Naive B cell (primary cell): ENCODE measurements at places on chromosomes 6 and 20. TPM values are rescaled to one million over a fixed set of nuclear protein-coding genes. Genes with fewer than 3 reads are reported as not detected.
A peak's percentile ranks its signal among the peaks of the same experiment; 100 is the strongest.

TRAPPC3L gene
- 0.84 TPM for polyA plus RNA-seq

ARHGAP40 gene
- polyA plus RNA-seq = not detected

LTV1 gene
- polyA plus RNA-seq = 29.4 TPM

DNA sequence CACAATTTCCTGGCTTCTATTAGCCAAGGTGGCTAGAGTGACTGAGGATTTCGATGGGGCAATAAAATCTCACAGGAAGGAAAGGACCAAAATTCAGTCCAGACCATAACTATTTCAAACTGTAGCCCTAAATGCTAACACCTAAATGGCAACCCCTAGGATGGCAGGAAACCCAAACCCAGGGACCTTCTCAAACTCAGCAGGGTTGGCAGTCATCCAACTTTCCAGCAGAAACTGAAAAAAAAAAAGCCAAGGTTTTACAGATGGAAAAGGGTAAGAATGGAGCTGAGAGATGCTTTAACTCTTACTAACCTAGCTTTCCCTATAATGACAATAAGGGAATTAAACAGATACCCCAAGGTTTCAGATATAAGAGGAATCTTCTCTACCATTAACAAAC is 10.5 kb downstream of the IBTK start:
- H3K27me3 ChIP-seq = no peaks in the 10 kb centered on the region
- H3K4me3 ChIP-seq = no peak overlapping the region
- no peak overlapping the region for H3K27ac ChIP-seq
- DNase-seq = no peak

- DNase-seq = no peak
- no peak overlapping the region for H3K4me3 ChIP-seq
- H3K27me3 ChIP-seq = peaks cover 8% of the 10 kb centered on the region
- H3K27ac ChIP-seq = no peak overlapping the region
Observed at GRCh38 chr20:13249798-13250170, 28.7 kb downstream of the ISM1 start.

DNA sequence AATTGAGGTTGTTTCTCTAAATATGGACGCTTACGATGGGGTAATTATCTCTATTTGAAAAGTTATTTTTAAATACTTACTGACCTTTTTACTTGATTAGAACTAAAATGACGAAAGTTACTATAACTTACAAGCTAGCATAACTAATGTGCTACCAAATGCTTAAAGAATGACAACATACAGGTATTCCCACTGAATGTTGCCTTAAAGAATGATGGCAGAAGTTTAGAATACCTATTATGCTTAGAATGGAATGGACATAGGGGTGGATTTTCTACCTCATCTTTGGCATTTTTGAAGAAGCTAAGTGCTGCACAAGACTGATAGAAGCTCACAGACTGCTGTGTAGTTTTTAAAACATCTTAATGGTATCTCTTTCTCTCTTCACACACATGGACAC is 284.8 kb downstream of the THBS2 start:
- no peak overlapping the region for H3K4me3 ChIP-seq
- DNase-seq = no peak
- H3K4me1 ChIP-seq = no peaks in the 10 kb centered on the region
- H3K27ac ChIP-seq = no peak overlapping the region

GRCh38 chr20:56801971-56802755 is 173.1 kb downstream of the TFAP2C start:
- H3K27me3 ChIP-seq = peaks cover 15% of the 10 kb centered on the region
- no peaks in the 10 kb centered on the region for H3K36me3 ChIP-seq
- H3K4me3 ChIP-seq = no peak overlapping the region
- H3K27ac ChIP-seq = no peak overlapping the region
- DNase-seq = no peak
- H3K4me1 ChIP-seq = no peaks in the 10 kb centered on the region

DNA sequence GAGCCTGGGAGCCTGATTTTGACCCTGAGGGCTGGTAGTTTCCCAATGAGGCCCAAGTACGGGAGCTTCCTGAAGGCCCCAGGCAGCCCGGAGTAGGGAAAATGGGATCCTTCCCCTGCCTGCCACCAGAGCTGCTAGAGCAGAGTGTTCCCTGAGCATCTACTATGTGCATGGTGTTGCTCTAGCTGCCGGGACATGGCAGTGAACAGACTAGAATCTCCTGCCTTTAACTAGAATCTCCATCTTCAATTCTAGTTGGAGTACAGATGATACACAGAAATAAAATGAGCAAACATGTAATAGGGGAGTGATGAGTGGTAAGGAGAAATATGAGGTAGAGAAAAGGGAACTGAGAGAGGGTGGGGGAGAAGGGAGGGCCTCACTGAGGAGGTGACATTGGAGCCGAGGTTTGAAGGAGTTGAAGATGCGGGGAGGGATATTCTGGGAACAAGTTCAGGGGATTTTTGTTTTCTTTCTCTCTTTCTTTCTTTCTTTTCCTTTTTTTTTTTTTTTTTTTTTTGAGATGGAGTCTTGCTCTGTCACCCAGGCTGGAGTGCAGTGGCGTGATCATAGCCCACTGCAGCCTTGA is 18.5 kb downstream of the VSTM2L start:
- peaks cover 14% of the 10 kb centered on the region for H3K27me3 ChIP-seq
- H3K4me1 ChIP-seq = peaks cover 15% of the 10 kb centered on the region

DNA sequence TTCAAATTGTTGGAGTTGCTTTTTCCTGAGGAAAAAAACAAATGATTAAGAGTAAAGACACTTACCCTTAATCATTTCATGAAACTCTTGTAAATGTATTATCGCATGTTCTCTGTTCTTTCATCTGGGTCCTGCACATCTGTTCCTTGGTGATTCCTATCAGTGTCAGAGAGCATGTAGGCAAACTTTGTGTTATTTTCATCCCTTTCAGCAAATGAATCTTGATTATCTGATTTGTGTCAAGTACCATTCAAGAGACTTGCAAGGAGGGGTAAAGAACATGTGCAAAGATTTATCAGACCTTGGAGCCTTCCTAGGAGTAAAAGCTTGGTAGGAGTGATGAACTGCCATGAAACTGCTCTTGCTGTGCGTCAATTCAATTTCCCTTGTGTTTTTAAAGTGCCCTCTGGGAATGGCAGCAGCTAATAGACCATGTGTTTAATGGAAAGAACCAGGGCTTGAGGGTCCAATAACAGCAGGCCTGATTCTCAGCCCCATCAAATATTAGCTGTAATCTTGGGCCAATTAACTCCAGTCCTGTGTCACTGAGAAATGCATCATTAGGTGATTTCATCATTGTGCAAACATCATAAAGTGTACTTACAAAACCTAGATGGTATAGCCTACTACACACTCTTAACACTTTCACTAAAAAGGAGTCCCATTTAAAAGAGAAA is 118.9 kb upstream of the CEP85L start:
- H3K27ac ChIP-seq = no peak overlapping the region

DNA sequence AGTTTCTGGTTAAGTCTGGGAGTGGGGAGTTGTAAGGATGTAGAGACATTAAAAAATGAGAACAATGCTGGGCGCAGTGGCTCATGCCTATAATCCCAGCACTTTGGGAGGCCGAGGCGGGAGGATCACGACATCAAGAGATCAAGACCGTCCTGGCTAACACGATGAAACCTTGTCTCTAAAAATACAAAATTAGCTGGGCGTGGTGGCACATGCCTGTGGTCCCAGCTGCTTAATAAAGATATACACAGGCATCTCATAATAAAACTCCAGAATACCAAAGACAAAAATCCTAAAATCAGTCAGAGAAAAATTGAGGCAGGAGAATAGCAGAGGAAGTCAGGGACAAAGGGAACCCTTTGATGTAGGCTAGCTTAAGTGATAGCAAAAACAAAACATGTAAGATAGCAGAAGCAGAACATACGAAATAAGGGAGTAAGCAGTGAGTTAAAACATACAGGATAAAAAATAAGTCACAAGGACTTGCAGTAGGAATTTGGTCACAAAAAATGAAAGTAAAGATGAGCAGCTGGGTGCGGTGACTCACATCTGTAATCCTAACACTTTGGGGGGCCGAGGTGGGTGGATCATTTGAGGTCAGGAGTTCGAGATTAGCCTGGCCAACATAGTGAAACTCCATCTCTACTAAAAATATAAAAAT is 23.6 kb downstream of the DDX43 start:
- H3K36me3 ChIP-seq = peaks cover 3% of the 10 kb centered on the region
- H3K4me1 ChIP-seq = no peaks in the 10 kb centered on the region
- H3K27me3 ChIP-seq = no peaks in the 10 kb centered on the region
- H3K27ac ChIP-seq = peak overlapping the region; percentile 47

GRCh38 chr6:112218563-112218962 is 35.8 kb downstream of the LAMA4 start:
- DNase-seq = no peak
- H3K27me3 ChIP-seq = no peaks in the 10 kb centered on the region
- no peak overlapping the region for H3K4me3 ChIP-seq
- no peaks in the 10 kb centered on the region for H3K36me3 ChIP-seq
- no peaks in the 10 kb centered on the region for H3K4me1 ChIP-seq

GRCh38 chr6:14638906-14639761 is 521.6 kb downstream of the CD83 start:
- peak; percentile 78 for DNase-seq
- peaks cover 82% of the 10 kb centered on the region for H3K4me1 ChIP-seq
- H3K4me3 ChIP-seq = peak overlapping the region; percentile 91
- peak overlapping the region; percentile 99 for H3K27ac ChIP-seq
- H3K36me3 ChIP-seq = no peaks in the 10 kb centered on the region
